ENCODE measurements at places on chromosomes 3 and 15.
A peak's percentile ranks its signal among the peaks of the same experiment; 100 is the strongest.

GRCh38 chr3:44504566-44504965 is 27.1 kb upstream of the ZNF445 start:
- no peaks in the 10 kb centered on the region for H3K27me3 ChIP-seq
- peaks cover 7% of the 10 kb centered on the region for H3K36me3 ChIP-seq
- no peak for DNase-seq
- H3K4me3 ChIP-seq, result no peak overlapping the region
- no peak overlapping the region for H3K27ac ChIP-seq
- H3K4me1 ChIP-seq, result peaks cover 13% of the 10 kb centered on the region

GRCh38 chr3:74839566-74839965 is 225.1 kb upstream of the CNTN3 start:
- no peaks in the 10 kb centered on the region for H3K36me3 ChIP-seq
- no peak overlapping the region for H3K4me3 ChIP-seq
- no peak for DNase-seq
- no peaks in the 10 kb centered on the region for H3K4me1 ChIP-seq
- H3K27me3 ChIP-seq, result no peaks in the 10 kb centered on the region

- no peak overlapping the region for H3K4me3 ChIP-seq
- H3K27ac ChIP-seq, result no peak overlapping the region
- peaks cover 100% of the 10 kb centered on the region for H3K27me3 ChIP-seq
- H3K4me1 ChIP-seq, result peaks cover 7% of the 10 kb centered on the region
Measured at GRCh38 chr3:181718369-181718768, 6.6 kb downstream of the SOX2 start.

DNA sequence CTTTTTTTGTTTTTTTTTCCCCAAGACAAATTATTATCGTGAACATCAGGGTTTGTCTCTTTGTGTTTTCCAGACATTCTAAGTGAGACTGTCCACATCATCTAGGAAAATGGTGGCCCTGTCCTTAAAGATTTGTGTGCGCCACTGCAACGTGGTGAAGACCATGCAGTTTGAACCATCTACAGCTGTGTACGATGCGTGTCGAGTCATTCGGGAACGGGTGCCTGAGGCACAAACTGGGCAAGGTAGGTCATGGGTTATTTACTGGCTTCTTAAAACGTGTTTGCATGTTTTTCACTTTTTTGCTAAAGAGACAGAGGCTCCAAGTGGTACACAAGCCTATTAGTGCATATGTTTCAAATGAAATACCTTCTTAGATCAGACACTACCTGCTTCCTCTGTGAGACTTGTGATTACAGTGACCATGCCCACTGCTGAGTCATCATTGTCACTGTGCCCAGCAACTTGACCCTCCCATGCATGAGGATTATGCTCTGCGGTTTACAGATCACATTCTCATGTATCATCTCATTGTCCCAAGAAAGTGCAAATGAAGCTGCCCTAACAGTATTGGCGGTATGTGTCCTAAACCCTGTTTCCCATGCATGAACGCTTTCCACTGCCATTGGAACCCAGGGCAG is 395.2 kb upstream of the TPM1 start:
- no peaks in the 10 kb centered on the region for H3K27me3 ChIP-seq
- no peak for DNase-seq
- no peaks in the 10 kb centered on the region for H3K4me1 ChIP-seq
- no peak overlapping the region for H3K4me3 ChIP-seq

DNA sequence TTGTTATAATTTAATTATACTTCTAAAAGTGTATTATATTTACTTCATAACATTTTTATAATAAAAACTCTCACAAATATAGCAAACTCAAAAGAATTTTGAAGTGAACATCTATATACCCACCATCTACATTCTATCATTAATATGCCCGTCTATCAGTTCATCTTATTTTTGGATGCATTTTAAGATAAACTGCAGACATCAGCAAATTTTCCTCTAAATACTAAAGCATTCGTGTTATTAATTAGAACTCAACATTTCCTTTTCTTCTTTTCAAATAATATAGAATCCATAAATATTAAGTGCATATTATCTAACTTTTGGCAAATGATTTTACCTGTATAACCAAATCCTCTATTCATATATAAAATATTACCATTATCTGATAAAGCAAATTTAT is 242.9 kb upstream of the BCHE start:
- H3K27ac ChIP-seq, result no peak overlapping the region
- no peaks in the 10 kb centered on the region for H3K4me1 ChIP-seq
- H3K4me3 ChIP-seq, result no peak overlapping the region
- no peaks in the 10 kb centered on the region for H3K36me3 ChIP-seq
- DNase-seq, result no peak
- H3K27me3 ChIP-seq, result no peaks in the 10 kb centered on the region

- H3K4me1 ChIP-seq, result peaks cover 17% of the 10 kb centered on the region
- peak overlapping the region; percentile 97 for H3K27ac ChIP-seq
- H3K36me3 ChIP-seq, result peaks cover 6% of the 10 kb centered on the region
- DNase-seq, result peak; percentile 73
Measured at GRCh38 chr15:63156755-63157117, 541 bp downstream of the RPS27L start.

- no peaks in the 10 kb centered on the region for H3K36me3 ChIP-seq
- H3K4me1 ChIP-seq, result peaks cover 24% of the 10 kb centered on the region
- peak overlapping the region; percentile 87 for H3K4me3 ChIP-seq
- DNase-seq, result peak; percentile 78
Measured at GRCh38 chr15:75347222-75348033, 589 bp downstream of the NEIL1 start.

DNA sequence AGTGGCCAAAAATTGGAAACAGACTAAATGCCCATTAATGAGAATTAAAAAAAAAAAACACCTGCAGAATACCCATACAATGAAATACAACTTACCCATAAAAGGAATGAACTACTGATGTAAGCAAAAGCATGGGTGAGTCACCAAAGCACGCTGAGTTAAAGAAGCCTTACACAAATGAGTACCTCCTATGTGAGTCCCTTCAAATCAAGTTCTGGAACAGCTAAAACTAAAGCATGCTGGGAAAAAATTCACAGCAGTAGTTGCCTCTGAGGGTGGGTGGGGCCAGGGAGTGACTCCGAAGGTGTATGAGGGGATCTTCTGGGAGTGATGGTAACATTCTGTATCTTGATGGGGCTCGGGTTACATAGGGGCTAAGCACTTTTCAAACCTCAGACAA is 11.4 kb downstream of the MYO5C start:
- no peak overlapping the region for H3K27ac ChIP-seq
- DNase-seq, result no peak
- H3K4me1 ChIP-seq, result no peaks in the 10 kb centered on the region
- no peaks in the 10 kb centered on the region for H3K27me3 ChIP-seq
- H3K4me3 ChIP-seq, result no peak overlapping the region

DNA sequence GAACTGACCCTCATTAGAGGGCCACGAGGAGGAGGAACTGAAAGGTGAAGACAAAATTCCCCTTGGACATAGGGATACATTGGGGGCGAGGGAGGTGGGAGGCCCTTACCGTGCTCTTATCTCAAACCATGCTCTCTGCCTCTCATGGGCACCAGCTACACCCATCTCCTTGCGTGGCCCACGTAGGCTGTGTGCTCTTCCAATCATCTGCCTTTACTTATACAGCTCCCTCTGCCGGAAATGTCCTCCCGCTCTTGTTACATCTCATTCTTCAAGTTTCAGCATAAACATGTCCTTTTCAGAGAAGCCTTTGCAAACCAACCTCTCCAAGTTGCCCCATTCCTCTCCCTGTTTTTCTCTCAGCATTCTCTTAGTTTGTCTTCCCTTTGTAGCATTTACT is 307.8 kb upstream of the PROK2 start:
- no peaks in the 10 kb centered on the region for H3K36me3 ChIP-seq
- H3K4me3 ChIP-seq, result no peak overlapping the region
- H3K27me3 ChIP-seq, result no peaks in the 10 kb centered on the region
- no peak overlapping the region for H3K27ac ChIP-seq

GRCh38 chr3:117752984-117753717 is 1043.6 kb downstream of the TUSC7 start:
- no peak overlapping the region for H3K27ac ChIP-seq
- no peak overlapping the region for H3K4me3 ChIP-seq
- H3K27me3 ChIP-seq, result no peaks in the 10 kb centered on the region
- no peak for DNase-seq

GRCh38 chr15:80721476-80721875 is 26.4 kb downstream of the ABHD17C start:
- DNase-seq, result no peak
- H3K36me3 ChIP-seq, result no peaks in the 10 kb centered on the region
- no peak overlapping the region for H3K27ac ChIP-seq
- no peak overlapping the region for H3K4me3 ChIP-seq
- H3K4me1 ChIP-seq, result no peaks in the 10 kb centered on the region

DNA sequence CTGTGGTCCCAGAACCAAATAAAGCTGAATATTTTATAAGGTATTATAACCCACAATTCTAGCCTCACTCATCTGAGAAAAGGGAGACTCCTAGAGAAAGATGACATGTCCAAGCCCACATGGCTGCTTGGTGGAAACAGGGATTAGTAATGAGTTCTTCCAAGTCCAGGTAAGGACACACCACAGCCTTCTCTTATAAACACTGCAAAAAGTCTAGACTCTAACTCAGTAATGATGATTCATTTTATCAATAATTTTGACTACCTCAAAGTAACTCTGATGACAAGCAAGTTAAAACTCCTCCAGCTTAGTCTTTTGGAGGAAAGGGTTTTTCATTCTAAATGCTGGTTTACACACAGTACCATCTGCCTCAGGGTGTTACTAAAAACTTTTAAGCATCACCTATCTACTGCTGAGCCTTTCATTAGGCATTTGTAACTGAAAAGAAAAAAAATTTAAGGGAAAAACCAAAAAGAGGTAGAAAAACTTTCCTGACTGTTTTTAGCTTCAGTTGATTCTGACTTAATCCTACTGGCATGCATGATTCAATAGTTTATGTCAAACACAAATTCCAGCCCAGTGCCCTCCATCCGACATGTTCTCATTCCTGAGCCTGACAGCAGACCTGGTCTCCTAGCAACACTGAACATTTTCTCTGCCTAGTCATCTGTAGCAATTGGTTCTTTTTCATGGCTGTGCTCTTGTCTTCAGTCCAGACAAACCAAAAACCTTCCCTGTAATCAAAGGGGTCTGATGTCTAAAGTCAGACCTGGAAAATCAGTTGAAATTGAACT is 43.9 kb downstream of the P3H2 start:
- H3K4me3 ChIP-seq, result no peak overlapping the region
- H3K36me3 ChIP-seq, result no peaks in the 10 kb centered on the region
- DNase-seq, result no peak
- H3K27me3 ChIP-seq, result no peaks in the 10 kb centered on the region
- peaks cover 57% of the 10 kb centered on the region for H3K4me1 ChIP-seq
- peak overlapping the region; percentile 71 for H3K27ac ChIP-seq

DNA sequence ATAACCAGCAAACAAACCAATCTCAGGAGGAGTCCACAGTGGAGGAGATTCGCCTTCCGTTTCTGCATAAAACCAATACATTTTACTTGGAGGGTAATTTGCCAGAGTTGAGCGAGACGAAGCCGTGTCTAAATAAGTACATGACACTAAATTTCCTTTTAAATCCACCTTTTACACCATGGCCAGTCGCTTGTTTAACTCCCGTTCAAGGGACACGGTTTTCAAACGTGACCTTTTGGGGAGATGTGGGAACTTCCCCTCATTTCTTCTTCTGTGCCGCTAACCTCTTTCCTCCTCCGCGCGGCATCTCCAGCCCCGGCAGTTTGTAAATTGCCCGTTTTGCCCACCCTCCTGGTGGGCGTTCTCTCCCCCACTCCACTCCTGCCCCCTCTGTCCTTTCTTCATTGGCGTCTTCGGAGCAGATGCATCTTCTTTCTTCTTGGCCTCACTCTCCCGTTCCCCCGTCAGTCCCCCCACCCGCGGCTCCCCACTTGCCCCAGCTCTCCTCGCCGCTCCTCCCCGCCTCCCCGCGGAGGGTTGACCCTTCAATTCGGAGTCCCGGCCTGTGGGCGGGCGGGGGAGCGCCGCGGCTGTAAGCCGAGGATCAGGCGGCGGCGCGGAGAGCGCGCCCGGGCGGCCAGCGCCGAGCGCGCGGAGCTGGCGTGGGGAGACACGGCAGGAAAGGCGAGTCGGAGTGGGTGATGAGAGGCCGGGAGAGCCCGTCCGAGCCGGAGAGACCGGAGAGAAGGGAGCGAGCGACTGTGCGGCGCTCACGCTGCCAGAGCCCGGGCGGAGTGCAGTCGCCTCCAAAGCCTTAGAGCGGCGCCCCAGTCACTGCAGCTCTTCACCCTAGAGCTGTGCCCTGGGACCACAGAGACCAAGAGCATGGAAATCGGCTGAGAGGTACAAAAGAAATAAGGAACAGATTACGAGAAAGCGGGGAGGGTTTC is at the start of gene NLGN1:
Gene NLGN1, plus strand, starts transcription at position 584 of the 950 bp plus-strand sequence.
- H3K36me3 ChIP-seq, result no peaks in the 10 kb centered on the region
- H3K4me1 ChIP-seq, result peaks cover 14% of the 10 kb centered on the region
- peak; percentile 86 for DNase-seq
- H3K27me3 ChIP-seq, result peaks cover 4% of the 10 kb centered on the region

DNA sequence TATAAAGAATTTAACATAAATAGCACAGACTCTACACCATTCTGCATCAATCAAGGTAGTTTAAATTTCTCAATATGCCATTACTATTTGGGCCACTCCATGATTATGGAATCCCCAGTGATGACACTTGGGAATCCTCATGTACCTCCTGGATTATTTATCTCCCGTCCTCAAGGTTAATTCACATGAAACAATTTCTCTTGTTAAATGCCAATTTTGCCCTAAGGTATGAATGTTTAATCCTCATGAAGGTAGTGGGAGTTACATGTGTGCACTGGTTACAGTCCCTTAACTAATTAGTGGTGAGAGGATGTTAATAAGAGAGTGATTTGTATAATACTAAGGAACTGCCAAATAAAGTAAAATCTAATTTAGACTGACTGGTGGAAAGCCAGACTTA is 372.3 kb upstream of the MDFIC2 start:
- no peak overlapping the region for H3K4me3 ChIP-seq
- H3K27ac ChIP-seq, result no peak overlapping the region
- no peaks in the 10 kb centered on the region for H3K36me3 ChIP-seq
- no peak for DNase-seq
- no peaks in the 10 kb centered on the region for H3K27me3 ChIP-seq
- no peaks in the 10 kb centered on the region for H3K4me1 ChIP-seq

DNA sequence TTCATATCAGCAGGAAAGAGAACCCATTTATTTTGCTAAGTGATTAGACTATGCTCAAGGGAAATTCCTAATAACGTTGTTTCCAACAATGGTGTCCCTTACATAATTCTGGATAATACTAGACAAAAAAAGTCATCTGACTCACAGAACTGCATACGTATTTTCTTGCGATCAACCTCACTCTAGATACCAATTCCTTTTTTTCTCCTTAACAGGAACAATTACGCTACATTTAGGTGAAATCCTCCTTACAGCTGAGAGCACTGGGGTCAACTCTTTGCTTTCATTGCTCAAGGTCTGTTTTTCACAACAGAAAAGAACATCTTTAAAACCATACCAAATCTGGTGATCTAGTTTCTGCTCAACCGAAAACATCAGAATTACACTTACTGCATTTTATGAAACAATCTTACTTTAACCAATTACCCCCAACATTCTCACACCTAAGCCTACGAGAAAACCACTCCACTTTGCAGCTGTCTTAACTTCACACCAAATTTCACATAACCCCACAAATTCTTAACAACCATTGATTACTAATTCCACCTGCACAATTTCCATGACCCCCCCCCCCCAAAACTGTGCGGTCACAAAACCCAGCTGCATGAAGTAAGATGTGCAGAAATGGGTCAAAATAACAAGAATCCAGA is 61.2 kb upstream of the ICE2 start:
- no peaks in the 10 kb centered on the region for H3K36me3 ChIP-seq
- DNase-seq, result no peak
- H3K4me3 ChIP-seq, result no peak overlapping the region
- H3K4me1 ChIP-seq, result no peaks in the 10 kb centered on the region
- no peak overlapping the region for H3K27ac ChIP-seq
